ENCODE measurements at places on chromosomes 1 and 21.

GRCh38 chr21:44886113-44887075 is 12.9 kb upstream of the PTTG1IP start:
- no peak for DNase-seq
- no peak overlapping the region for H3K27ac ChIP-seq
- H3K4me3 ChIP-seq, result no peak overlapping the region
- H3K27me3 ChIP-seq, result peaks cover 55% of the 10 kb centered on the region
- H3K4me1 ChIP-seq, result no peaks in the 10 kb centered on the region

DNA sequence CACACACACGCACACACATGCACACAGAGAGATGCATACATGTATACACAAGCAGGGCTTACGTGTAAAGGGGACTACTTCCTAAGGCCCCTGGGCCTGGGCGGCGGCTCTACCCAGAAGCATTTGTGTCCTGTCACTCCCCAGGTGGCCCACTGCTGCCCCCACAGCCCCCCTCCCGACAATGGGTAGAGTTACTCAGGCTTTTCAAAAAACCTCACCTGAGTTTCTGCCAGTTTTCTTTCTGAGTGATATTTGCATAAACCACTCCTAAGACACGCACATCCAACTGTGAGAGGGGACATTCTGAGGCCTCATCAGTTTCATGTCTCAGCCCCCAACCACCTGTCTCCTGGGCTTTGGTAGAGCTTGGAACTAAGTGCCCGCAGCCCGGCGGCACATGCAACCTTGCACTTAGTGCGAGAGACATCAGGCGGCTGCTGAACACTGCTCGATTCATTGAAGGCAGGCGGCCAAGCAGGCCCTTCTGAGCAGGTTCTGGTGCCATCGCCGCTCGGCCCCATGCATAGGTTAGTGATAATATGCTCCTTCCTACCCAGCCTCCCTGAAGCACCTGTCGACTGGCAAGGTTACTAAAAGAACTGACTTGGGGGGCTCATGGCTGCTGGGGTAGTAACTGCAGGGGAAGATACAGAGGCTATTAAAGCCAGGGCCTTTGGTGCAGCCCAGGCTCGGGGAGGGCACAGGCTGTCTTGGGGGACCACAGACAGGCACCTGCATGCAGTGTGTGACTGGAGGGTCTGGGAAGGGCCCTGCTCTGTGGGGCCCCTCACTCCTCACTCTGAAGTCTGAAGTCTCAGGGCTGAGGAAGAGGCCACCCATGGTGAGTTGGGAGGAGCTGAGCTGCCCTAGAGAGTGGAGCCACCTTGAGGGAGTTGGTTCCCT is 364.2 kb upstream of the VAMP3 start:
- peaks cover 2% of the 10 kb centered on the region for H3K4me1 ChIP-seq
- H3K27me3 ChIP-seq, result no peaks in the 10 kb centered on the region
- no peaks in the 10 kb centered on the region for H3K36me3 ChIP-seq
- no peak overlapping the region for H3K27ac ChIP-seq
- no peak for DNase-seq
- H3K4me3 ChIP-seq, result no peak overlapping the region

- H3K4me1 ChIP-seq, result no peaks in the 10 kb centered on the region
- no peaks in the 10 kb centered on the region for H3K27me3 ChIP-seq
- no peak for DNase-seq
Measured at GRCh38 chr1:158289811-158290210, at the start of gene CD1C. Gene CD1C, plus strand, starts transcription at chr1:158289923. Its CDS starts 142 bp downstream, at chr1:158290065.

DNA sequence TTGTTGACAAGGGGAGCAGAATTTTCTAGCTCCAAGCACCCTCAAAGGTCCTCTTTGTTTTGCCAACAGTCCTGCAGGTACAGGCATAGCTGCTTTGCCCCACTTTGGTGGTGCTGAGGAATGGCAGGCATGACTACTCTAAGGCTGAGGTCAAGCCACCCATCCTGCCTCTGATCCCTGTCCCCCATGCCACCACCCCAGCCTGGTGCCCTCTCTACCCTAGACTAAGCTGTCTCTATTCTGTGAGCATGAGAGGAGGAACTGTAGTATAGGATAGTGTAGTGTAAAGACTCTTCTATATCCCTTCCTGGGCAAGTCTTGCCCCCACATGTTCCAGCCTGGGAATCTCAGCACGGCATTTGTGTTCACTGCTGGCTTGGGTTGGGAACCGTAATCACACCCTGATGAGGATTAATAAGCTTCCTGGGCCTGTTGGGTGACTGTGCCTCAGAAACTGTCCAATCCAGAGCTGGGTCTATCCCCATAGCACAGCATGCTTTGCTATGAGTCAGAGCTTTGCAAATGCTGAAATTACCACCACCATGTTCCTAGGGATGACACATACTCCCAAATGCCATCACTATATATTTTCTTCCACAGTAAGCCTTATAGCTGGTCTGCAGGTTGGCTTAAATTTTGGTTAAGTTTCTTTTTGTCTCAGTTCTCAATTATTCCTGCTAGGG is 105.7 kb upstream of the PPP2R5A start:
- no peak overlapping the region for H3K27ac ChIP-seq
- H3K4me3 ChIP-seq, result no peak overlapping the region

DNA sequence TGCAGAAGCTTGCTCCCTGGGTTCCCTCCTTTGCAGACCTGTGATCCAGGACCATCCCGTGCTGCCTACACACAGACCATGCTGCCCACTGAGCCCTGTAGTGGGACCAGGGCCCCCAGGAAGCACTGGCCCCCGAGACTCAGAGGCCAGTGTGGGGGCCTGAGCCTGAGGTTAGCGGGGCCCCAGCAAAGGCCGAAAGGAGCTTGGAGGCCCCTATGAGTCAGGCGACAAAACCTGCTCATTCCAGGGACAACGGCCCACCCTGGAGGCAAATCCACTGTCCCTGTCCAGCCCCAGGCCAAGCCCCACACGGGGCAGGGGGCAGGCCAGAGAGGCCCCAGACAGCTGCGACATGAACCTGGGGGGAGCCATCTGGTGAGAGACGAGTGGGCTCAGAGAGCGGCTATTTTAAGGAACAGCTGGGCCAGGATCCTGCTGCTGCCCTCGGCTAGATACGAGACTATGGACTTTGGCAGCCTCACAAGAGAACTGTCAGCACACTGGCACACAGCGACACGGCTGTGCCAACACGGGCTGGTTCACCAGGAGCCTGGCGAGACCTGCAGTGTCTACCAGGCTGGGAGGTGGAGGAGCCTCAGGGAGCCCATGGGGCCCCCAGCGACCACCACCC is 74.7 kb downstream of the ARHGEF16 start:
- H3K27ac ChIP-seq, result no peak overlapping the region
- peaks cover 20% of the 10 kb centered on the region for H3K4me1 ChIP-seq
- no peaks in the 10 kb centered on the region for H3K36me3 ChIP-seq
- peaks cover 9% of the 10 kb centered on the region for H3K27me3 ChIP-seq

DNA sequence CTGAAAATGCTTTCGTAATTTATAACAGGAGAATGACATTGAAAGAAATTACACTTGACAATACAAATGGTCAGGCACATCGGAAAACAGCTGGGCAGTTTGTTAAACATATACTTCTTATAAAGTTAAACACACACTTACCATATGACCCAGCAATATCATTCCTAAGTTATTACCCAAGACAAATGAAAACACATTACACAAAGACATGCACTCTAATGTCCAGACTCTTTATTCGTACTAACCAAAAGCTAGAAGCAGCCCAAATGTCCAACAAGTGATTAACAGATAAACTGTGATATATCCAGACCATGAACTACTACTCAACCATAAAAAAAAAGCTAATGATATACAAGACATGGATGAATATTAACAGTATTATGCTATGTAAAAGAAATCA is 8.5 kb downstream of the AKT3 start:
- H3K4me3 ChIP-seq, result no peak overlapping the region
- H3K4me1 ChIP-seq, result peaks cover 5% of the 10 kb centered on the region
- H3K27ac ChIP-seq, result no peak overlapping the region
- H3K36me3 ChIP-seq, result no peaks in the 10 kb centered on the region
- DNase-seq, result no peak

- H3K27ac ChIP-seq, result no peak overlapping the region
- H3K4me3 ChIP-seq, result no peak overlapping the region
- H3K27me3 ChIP-seq, result no peaks in the 10 kb centered on the region
- no peak for DNase-seq
- H3K36me3 ChIP-seq, result peaks cover 5% of the 10 kb centered on the region
Measured at GRCh38 chr1:167342846-167343245, 122.2 kb downstream of the POU2F1 start.

DNA sequence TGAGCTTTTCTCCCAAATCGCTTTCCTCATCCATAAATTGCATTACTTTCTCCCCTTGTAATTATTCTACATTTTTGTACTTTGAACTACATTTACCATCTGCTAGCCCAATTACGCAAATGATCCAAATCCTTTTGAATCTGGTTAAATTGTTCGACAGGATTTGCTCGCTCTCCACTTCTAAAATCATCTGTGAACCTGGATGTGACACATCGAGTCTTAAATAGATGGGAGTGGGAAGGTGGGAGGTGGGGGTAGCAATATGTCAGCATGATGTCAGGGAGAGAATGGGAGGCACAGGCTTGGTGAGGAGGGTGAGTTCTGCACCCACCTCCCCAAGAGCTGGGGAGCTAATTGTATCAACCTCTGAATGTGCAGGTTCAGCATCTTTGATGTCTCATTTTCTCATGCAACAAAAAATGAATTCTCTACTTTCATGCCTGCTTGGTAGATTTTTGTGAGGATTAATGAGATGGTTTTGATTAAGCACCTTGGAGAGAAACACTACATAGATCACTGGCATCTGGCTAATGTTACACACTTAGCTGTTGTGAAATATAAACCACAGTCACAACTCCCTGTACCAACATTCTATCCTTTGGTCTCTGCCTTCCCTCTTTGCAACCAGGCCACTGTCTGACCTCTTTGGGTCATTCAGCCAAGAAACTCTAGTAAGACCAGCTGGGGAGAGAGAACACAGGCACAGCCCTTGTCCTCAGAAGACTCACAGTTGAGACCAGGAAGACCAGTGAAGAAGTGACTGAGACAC is 165.1 kb downstream of the DAB1 start:
- no peak overlapping the region for H3K27ac ChIP-seq
- no peaks in the 10 kb centered on the region for H3K27me3 ChIP-seq
- no peak overlapping the region for H3K4me3 ChIP-seq
- no peaks in the 10 kb centered on the region for H3K36me3 ChIP-seq
- H3K4me1 ChIP-seq, result peaks cover 1% of the 10 kb centered on the region

DNA sequence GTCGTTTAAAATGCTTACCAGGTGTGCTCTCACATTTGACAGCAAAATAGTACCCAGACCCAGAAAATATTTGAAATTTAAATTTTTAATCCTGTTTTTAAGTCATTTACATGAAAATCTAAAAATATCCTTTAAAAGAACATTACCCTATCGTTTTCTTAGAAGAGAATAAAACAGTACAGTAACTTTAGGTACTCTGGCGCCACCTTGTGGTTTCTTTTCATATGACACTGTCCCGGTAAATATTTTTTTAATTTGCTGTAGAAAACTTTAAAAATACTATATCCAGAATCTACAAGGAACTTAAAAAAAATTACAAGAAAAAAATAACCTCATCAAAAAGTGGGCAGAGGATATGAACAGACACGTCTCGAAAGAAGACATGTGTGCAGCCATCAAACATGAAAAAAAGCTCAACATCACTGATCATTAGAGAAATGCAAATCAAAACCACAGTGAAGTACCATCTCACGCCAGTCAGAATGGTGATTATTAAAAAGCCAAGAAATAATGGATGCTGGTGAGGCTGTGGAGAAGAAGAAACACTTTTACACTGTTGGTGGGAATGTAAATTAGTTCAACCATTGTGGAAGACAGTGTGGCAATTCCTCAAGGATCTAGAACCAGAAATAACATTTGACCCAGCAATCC is 129.2 kb downstream of the RGS21 start:
- no peak overlapping the region for H3K27ac ChIP-seq
- H3K36me3 ChIP-seq, result no peaks in the 10 kb centered on the region
- no peaks in the 10 kb centered on the region for H3K27me3 ChIP-seq
- no peak overlapping the region for H3K4me3 ChIP-seq
- H3K4me1 ChIP-seq, result peaks cover 4% of the 10 kb centered on the region

- no peak for DNase-seq
- H3K4me1 ChIP-seq, result peaks cover 1% of the 10 kb centered on the region
- H3K4me3 ChIP-seq, result no peak overlapping the region
Measured at GRCh38 chr1:244839656-244840055, 4.2 kb downstream of the COX20 start.

- H3K4me3 ChIP-seq, result no peak overlapping the region
- no peak overlapping the region for H3K27ac ChIP-seq
- H3K4me1 ChIP-seq, result peaks cover 2% of the 10 kb centered on the region
- DNase-seq, result no peak
- H3K36me3 ChIP-seq, result no peaks in the 10 kb centered on the region
Measured at GRCh38 chr1:42145389-42145716, 7.9 kb upstream of the GUCA2B start.

GRCh38 chr1:11802973-11803885 is 2.5 kb downstream of the MTHFR start:
- no peaks in the 10 kb centered on the region for H3K27me3 ChIP-seq
- peak overlapping the region; percentile 68 for H3K27ac ChIP-seq
- peaks cover 39% of the 10 kb centered on the region for H3K4me1 ChIP-seq
- H3K36me3 ChIP-seq, result peaks cover 34% of the 10 kb centered on the region
- peak overlapping the region; percentile 73 for H3K4me3 ChIP-seq

GRCh38 chr1:115183158-115183557 is 93.9 kb upstream of the TSPAN2 start:
- H3K27me3 ChIP-seq, result no peaks in the 10 kb centered on the region
- no peaks in the 10 kb centered on the region for H3K36me3 ChIP-seq
- H3K27ac ChIP-seq, result no peak overlapping the region
- DNase-seq, result no peak
- H3K4me3 ChIP-seq, result no peak overlapping the region

DNA sequence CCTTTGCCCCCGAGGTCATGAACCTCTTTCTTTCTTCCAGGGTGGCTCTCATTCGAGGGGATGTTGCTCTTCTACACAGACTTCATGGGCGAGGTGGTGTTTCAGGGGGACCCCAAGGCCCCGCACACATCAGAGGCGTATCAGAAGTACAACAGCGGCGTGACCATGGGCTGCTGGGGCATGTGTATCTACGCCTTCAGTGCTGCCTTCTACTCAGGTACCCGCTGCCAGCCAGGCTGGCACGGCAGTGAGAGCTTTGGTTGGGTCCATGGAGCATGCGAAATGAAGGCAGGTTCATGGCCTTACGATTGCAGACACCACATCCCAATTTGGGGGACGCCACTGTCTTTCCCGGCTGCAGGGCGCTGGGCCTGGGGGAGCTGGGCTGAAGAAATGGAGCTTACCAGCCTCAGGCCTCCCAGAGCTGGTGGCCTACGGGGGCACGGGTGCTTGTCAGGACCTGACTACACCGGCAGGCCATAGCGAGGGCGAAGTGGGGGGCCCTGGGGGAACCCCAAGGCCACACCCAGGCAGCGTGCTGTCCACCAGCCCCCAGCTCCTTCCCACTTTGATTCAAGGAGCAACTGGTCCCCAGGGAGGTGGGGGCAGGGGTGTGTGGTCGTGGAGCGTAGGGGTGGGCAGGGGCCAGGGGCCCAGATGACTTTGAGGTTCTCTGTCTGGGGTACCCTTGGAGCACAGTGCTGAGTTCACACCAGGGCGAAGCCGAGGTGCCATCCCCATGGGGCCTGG is 20.0 kb downstream of the SLC45A1 start:
- no peak overlapping the region for H3K27ac ChIP-seq
- no peaks in the 10 kb centered on the region for H3K4me1 ChIP-seq
- no peak for DNase-seq
- no peak overlapping the region for H3K4me3 ChIP-seq
- no peaks in the 10 kb centered on the region for H3K27me3 ChIP-seq
- no peaks in the 10 kb centered on the region for H3K36me3 ChIP-seq

All from neuronal stem cell (in vitro differentiated cells).